Stimulated activated CD8-positive, alpha-beta memory T cell treated with anti-CD3 and anti-CD28 coated beads, Interleukin-7, amount 100 ng/mL, for 1 hour (primary cell): ENCODE measurements at places on chromosomes 3 and 15.

- no peak for DNase-seq
Measured at GRCh38 chr15:28989896-28990295, 104.1 kb downstream of the APBA2 start.

DNA sequence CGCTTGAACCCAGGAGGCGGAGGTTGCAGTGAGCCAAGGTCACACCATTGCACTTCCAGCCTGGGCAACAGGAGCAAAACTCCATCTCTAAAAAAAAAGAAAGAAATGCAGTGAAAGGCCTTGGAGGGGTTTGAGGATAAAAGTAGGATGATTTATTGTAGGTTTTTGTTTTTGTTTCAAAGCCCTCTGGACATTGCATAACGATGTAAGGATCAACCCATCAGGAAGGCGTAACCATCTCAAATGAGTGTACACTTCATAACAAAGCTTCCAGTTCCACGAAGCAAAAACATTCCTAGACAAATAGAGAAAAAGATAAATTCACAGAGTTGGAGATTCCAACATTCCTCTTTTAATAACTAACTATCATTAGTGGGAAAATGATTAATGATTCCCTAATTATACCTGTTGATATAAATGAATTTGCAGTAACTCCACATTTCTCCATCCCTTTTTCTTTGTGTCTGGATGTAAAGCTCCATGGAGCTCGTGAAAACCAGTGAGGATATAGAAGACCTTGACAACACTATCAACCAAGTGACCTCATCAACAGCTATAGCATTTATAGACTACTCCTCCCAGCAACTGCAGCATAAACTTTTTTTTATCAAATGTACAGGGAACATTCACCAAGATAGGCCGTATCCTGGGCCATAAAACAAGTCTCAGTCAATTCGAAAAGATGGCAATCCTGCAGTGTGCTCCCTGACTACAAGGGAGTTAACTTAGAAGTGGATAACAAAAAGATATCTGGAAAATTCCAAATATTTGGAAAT, 48.7 kb upstream of the PPP4R2 start:
- DNase-seq = no peak

GRCh38 chr15:66131200-66131599, 122.3 kb downstream of the MEGF11 start:
- no peak for DNase-seq

DNA sequence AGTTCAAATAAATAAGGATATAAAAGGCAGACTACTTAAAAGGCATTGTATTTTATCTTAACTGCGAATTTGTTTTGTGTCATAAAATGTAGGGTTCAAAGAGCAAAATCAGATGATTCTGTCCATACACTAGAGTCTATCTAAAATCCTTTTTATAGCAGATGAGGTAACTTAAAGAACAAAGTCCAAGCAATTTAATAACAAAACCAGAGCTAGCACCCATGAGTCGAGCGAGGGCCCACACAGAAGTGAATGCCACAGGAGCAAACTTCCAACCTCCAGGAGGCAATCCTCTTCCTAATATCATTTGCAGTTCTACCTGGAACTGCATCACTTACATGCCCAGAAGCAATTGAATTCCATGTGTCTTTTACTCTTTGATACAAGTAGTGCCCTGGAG, 35.4 kb upstream of the KBTBD8 start:
- DNase-seq = no peak

GRCh38 chr3:10173926-10174435, 9.3 kb downstream of the IRAK2 start:
- DNase-seq = no peak

GRCh38 chr3:65888196-65888595, 150.5 kb downstream of the MAGI1 start:
- DNase-seq = no peak

GRCh38 chr15:49990835-49991545, 128.0 kb downstream of the ATP8B4 start:
- no peak for DNase-seq

- no peak for DNase-seq
Measured at GRCh38 chr3:187490366-187490765, 122.2 kb downstream of the RTP4 start.

DNA sequence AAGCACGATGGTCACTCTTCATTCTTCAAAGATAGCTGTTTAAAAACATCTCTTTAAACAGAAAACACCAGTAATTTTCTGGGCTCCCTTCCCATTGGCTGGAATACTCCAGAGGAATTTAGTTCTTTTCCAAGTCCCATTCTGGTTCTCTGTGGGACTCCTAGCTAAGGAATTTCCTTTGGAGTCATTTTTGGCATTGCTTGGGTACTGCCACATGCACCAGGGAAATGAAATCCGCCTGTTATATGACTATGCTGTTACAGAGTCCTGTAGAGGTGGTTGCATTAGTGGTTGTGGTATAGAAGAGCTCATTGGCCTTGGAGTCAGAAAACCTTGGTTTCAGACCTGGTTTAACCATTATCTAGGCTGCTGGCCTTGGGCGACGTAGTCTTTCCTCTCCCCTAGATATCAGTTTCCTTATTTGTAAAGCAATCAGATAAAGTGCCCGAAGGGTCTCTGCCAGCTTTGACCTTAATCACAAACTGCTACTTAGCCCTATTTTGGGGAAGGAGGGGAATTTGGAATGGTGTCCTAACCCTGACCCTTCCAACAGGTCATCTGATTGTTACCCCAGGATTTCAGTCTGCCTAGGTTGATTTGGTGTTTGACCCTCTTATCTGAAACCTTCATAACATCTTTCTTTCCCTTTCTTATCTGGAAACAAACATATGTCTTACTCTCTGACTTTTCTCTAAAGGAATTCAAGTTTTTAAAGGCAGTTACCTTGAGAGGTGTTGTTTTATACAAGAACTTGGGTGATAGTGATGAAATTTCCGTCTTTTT, 13.4 kb downstream of the RTP1 start:
- DNase-seq = no peak

DNA sequence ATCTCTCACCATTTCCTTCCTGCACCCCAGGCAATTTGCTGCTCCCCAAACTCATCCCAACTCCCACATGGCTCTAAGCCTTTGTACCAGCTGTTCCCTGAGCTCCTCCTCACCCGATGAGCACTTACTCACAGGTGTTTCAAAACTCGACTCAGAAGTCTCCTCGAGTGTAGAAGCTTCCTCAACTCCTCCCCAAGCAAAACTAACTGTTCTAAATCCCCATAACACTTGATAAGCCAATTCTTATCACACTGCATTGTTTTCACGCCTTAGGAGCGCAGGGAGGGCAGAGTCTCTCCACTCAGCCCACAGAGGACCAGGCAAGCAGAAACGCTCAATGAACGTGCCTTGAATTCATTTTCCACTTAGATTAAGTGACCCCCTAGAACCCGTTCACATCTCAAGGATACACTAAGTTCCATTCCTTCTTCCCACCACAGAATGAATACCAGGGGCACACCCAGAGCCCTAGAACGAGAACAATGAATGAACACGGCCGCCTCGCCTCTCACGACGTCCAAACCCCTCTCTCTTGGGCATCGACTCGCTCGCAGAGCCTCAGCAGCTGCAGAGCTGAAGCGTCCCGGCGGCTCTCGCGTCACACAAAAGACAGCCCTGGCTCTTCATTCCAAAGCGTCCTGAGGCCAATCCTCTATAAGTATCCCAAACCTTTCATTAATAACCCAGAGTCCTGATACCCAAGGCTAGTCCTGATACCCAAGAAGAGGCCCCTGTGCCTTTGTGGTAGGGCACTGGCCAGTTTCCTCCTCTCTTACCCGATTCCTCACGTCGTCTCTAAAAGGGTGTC, 1.1 kb downstream of the RAF1 start:
- DNase-seq = no peak

GRCh38 chr3:180430896-180431295, 171.1 kb upstream of the TTC14 start:
- no peak for DNase-seq

GRCh38 chr3:39446444-39446843, 21.0 kb upstream of the MOBP start:
- DNase-seq = no peak

- DNase-seq = no peak
Measured at GRCh38 chr15:38670128-38671005, 105.8 kb upstream of the RASGRP1 start.

- no peak for DNase-seq
Measured at GRCh38 chr3:99084826-99085225, 183.3 kb upstream of the DCBLD2 start.

- DNase-seq = no peak
Measured at GRCh38 chr15:88479169-88479568, 11.7 kb downstream of the MRPS11 start.

DNA sequence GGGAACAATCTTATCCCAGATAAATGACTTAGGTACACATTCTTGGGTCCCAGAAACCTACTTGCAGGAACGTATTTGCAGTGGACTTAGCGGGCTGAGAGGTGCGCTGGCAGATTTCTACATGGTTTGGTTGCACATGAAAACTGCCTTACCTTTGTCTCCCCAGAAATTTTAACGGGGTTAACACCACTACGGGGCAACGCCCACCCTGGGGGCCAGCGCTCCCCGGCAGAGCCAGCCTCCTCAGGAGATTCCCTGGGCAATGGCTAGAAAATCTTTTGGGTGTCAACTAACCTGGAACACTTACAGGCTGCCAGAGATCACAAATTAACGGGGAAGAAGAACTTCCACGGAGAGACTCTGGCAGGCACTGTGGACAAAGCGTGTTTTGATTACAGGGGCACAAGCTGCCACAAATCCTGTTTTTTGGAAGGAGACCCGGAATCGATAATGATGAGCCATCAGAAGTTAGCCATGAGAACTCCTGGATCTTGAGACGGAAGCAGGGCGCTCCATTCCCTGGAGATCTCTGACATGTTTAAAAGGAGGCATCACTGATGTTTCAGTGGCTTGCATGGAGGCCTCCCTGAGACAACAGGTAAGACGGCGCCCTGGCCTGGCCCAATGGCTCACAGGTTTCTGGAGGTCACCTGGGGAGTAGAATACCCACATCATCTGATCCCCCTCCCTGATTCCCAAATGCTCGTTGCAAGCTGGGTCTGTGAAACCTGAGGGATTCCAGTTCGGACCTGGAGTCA, 288.9 kb downstream of the ADAMTS17 start:
- DNase-seq = no peak

DNA sequence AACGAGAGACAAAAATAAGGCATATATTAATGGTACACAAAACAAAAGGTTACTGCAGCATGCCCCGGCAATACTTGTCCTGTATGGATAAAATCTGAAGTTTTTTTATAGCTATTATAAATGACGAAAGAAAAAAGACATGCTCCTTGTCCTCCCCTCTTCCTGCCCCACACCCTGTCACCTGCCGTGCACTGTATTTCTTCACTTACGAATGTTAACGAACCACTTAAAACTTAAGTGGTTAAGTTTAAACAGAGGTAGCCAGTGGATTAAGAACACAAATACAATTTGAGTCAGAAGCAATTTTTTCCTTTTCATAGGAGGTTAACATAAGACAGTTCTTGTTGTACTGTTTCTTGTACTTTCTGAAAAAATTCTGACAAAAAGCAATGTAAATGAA, 799.1 kb upstream of the NECTIN3 start:
- no peak for DNase-seq

- no peak for DNase-seq
Measured at GRCh38 chr15:41970456-41970855, 1.9 kb downstream of the EHD4 start.

DNA sequence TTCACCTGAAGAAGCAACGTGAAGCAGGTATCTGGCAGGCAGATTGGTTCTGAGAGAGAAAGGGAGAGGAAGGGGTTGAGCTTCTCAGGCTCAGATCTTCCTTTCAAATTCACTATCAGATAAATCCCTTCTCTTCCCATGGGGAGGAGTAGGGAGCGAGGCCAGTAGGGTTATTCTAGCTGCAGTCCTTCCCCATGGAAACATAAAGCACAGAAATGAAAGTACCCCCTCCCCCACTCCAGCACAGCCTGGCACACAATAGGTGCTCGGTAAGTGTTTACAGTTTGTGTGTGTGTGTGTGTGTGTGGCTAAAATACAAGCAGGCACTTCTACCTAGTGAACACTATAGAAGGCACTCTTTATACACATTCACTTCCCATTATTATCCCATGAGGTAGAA, 20.8 kb upstream of the VPS8 start:
- DNase-seq = no peak

DNA sequence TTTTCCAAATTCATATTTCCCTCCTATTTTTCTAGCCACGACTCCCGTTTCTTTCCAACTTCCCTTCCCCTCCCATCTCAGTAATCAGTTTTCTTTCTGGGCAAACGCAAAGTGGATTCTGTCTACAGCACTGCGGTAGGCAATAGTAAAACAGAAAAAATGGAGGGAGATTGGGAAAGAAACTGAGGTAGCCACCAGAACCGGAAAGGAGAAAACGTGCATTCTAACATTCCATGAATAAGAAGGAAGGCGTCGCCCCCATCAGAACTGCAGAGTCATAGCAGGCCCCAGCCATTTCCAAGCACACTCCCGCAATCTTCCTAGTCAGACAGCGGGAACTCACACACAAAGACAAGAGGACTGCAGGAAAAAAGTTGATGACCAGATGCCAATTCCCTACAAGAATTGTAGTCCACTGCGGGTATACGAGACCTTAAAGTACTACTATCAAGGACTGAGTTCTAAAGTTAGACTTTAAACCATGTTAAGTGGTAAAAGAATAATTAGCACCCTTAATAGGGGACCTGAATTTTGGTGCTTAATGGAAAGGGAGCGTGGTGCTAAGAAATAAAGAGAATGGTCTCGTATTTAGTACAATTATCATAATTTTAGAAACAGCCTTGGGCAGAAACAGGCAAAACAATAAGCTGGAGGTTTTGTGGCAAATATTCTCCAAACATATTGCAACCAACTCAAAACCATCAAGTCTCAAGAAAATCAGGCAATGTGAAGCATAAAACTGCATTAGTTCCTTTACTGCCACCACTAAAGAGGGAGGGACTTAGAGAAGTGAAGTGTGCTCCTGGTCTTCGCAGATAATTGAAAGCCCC, 1.4 kb downstream of the PFN2 start:
- no peak for DNase-seq

DNA sequence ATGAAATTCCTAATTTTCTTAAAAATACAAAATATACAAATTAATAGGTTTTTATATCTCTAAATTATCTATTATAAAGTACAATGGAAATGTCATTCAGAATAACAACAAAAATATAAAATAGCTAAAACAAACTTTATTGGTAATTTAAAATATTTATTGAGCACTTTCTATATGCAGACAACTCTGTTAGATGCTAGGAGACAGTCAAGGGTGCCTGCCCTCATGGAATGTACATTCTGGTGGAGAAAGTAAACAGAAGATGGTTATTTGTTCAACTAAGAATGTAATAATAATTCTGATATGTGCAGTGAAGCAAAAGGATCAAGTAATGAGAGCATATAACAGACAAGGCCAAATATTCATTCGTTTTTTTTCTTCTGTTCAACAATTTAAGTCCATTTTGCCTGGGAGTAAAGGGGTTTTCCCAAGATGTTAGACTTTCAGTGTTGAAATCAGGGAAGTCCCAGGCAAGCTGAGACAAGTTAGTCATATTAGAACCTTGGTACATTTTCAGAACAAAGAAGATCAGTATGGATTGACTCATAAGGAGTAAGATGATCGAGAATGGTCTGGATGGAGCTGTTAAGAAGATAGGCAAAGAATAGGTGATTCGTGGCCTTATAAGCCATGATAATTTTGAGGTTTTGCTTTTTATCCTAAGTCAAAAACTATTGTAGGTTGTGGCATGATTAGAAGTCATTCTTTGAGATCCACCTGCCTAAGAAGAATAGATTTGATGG, 150.2 kb upstream of the MLF1 start:
- no peak for DNase-seq
